Ascending aorta (tissue), 2 donors: ENCODE measurements at places on chromosomes 6 and 20.
A peak's percentile ranks its signal among the peaks of the same experiment; 100 is the strongest.

GRCh38 chr6:77124604-77125003 is 338.7 kb downstream of the HTR1B start:
- DNase-seq = no peak

GRCh38 chr6:107877968-107878367 is 53.9 kb upstream of the SCML4 start:
- DNase-seq = no peak

- DNase-seq = no peak
Observed at GRCh38 chr20:14817101-14817500, 479.7 kb upstream of the FLRT3 start.

DNA sequence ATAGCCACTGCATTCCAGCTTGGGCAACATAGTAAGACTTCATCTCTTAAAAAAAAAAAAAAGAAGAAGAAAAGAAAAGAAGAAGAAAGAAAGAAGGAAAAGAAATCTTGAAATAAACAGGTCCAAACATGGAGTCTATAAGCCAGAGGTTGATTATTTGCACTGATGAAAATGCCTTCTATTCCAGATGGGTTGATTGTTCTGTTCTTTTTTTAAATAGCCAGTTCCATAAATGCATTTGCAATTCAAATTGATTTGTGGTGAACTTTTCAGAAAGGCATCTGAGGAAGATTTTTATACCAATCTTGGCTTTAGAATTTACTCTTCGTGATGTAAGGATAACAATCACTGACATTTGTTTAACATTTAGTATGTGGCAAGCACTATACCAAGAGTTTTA is 243.8 kb upstream of the PLN start:
- no peak for DNase-seq

- no peak for DNase-seq
Observed at GRCh38 chr20:45038745-45039474, 62.0 kb downstream of the KCNS1 start.

GRCh38 chr20:58718729-58719128 is 26.1 kb downstream of the NPEPL1 start:
- DNase-seq = peak; percentile 52

GRCh38 chr6:79536954-79537747 is at the start of gene LCA5:
Gene LCA5, minus strand, starts transcription at chr6:79537430. Its CDS starts 18,536 bp downstream, at chr6:79518894.
- peak; percentile 96 for DNase-seq

- no peak for DNase-seq
Observed at GRCh38 chr6:91812596-91813274, 1225.9 kb upstream of the MAP3K7 start.

DNA sequence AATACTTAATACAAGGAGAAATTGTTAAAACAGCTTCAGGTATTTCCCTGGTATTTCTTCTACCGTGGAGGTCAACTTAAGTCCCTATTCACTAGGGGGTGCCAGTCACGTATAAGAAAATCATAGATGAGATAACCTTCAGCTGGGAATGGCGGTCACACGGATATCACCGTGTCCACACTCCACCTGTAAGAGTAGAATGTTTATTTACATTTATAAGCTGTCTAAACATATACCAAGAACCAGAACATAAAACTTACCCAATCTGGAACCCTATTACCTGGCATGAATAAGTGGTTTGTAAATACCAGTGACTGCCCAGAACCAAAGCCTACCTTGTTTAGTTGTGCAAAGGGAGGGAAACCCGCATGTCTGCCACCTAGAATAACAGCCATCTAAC is 1.9 kb upstream of the ELOVL4 start:
- no peak for DNase-seq

GRCh38 chr20:64220420-64220819 is 35.1 kb upstream of the PCMTD2 start:
- DNase-seq = no peak

- no peak for DNase-seq
Observed at GRCh38 chr6:7727946-7728854, 2.3 kb downstream of the BMP6 start.

DNA sequence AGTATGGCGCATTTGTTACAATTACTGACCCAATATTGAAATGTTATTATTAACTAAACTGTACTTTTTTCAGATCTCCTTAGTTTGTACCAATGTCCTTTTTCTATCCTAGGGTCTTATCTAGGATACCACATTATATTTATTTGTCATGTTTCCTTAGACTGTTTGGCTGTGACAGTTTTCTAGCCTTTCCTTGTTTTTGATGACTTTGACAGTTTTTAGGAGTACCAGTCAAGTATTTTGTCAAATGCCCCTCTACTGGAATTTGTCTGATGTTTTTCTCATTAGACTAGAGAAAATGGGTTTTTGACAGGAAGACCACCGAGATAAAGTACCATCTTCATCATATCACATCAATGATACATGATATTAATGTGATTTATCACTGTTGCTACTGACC is 14.6 kb downstream of the CCNC start:
- no peak for DNase-seq

- DNase-seq = no peak
Observed at GRCh38 chr20:59022754-59023153, 3.5 kb downstream of the TUBB1 start.

DNA sequence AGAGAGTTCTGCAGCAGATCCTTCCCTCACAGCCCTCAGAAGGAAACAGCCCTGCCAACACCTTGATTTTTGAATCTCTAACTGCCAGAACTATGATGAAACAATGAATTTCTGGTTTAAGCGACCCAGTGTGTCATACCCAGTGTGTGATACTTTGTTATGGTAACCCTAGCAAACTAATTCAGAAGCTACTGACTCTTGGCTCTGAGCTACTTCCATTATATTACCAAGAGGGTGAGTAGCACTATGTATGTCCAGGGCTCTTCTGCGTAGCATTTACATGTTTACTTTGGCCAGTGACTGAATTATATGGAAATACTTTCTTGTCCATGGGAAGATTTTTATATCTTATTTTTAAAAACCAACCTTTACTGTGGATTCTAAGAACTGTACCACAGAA is 16.7 kb downstream of the ANKRD66 start:
- no peak for DNase-seq

GRCh38 chr6:132161283-132161682 is 210.1 kb upstream of the CCN2 start:
- no peak for DNase-seq

DNA sequence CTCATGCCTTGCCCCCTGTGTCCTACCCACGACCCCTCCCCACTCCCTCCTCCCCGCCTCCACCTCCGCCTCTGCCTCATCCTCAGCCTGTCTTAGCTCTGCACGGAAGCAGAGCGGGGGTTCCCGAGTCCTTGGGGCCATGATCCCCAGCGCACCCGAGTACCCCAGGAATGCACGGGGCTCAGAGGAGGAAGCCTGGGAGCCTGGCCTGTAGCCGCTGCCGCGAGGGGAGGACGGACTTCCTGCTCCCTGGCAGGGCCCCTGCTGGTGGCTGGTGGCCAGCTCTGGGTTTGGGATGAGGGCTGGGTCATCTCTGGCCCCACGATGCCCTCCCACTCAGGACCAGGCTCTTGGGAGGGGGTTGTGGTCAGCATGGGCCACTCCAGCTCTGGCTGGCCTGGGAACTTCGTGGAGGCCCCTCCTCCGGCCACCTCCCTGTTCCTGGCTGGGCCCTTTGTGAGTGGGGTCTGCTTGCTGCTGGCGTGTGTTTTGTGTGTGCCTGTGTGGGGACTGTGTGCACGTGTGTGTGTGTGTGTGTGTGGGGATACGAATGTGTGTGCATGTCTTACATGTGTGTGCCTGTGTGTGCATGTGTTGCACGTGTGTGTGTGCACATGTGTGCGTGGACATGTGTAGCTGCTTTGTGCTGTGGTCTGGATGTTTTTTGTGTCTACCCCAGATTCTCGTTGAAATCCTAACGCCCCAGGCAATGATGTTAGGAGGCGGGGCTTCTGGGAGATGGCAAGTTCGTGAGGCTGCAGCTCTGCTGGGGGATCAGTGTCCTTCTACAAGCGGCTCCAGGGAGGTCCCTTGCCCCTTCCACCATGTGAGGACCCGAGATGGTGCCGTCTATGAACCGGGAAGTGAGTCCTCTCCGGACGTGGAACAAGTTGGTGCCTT is 1.3 kb upstream of the RBBP8NL start:
- DNase-seq = no peak

- DNase-seq = no peak
Observed at GRCh38 chr6:33742092-33742491, 4.6 kb downstream of the IP6K3 start.
